ENCODE measurements at places on chromosomes 16 and 17. TPM values are rescaled to one million over a fixed set of nuclear protein-coding genes. Genes with fewer than 3 reads are reported as not detected.
A peak's percentile ranks its signal among the peaks of the same experiment; 100 is the strongest.

DNA sequence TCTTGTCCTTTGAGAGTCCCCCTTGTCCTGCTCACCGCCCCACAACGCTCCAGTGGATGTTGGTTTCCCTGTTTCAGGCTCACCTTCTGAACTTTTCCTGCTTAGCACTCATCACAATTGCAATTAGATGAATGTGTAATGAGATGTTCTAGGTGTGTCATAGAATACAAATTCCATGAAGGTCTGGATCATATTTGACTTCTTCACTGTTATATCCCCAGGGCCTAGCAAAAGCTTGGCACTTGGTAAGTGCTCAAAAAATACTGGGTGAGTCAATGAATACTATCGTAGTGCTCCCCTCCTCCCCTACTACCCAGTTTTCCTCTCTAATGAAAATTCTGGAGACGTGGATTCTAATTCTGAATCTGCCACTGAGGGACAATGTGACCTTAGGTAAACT lies 33.1 kb downstream of the DNAH3 start:
- H3K4me3 ChIP-seq, result no peak overlapping the region
- no peaks in the 10 kb centered on the region for H3K36me3 ChIP-seq
- no peaks in the 10 kb centered on the region for H3K27me3 ChIP-seq
- H3K4me1 ChIP-seq, result no peaks in the 10 kb centered on the region

DNA sequence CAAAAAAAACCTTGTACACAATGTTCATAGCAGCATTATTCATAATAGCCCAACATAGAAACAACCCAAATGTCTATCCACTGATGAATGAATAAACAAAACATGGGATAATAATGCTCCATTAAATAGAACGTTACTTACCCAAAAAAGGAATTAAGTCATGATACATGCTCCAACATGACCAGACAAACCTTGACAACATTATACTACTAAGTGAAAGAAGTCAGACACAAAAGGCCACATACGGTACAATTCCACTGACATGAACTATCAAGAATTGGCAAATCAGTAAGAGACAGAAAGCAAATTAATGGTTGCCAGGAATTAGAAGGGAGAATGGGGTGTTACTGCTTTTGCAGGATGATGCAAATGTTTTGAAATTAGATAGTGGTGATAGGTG lies 193.8 kb upstream of the SHISA6 start:
- H3K36me3 ChIP-seq, result no peaks in the 10 kb centered on the region
- DNase-seq, result no peak
- H3K27me3 ChIP-seq, result no peaks in the 10 kb centered on the region
- H3K4me3 ChIP-seq, result no peak overlapping the region
- no peaks in the 10 kb centered on the region for H3K4me1 ChIP-seq
- H3K27ac ChIP-seq, result no peak overlapping the region

GRCh38 chr16:49022351-49022963 lies 259.2 kb downstream of the CBLN1 start:
- no peak for DNase-seq
- H3K4me1 ChIP-seq, result peaks cover 12% of the 10 kb centered on the region
- no peaks in the 10 kb centered on the region for H3K27me3 ChIP-seq
- H3K4me3 ChIP-seq, result no peak overlapping the region

- H3K27me3 ChIP-seq, result peaks cover 11% of the 10 kb centered on the region
- H3K36me3 ChIP-seq, result no peaks in the 10 kb centered on the region
- H3K27ac ChIP-seq, result no peak overlapping the region
- no peaks in the 10 kb centered on the region for H3K4me1 ChIP-seq
Observed at GRCh38 chr16:85992779-85993178, 93.8 kb downstream of the IRF8 start.

- H3K36me3 ChIP-seq, result no peaks in the 10 kb centered on the region
- H3K4me1 ChIP-seq, result peaks cover 31% of the 10 kb centered on the region
- peak overlapping the region; percentile 29 for H3K4me3 ChIP-seq
- no peaks in the 10 kb centered on the region for H3K27me3 ChIP-seq
- peak overlapping the region; percentile 93 for H3K27ac ChIP-seq
Observed at GRCh38 chr17:41781404-41782110, 5.0 kb downstream of the JUP start.

ABCC12 gene
- total RNA-seq, result not detected

GRCh38 chr17:15006421-15007128 lies 258.6 kb downstream of the PMP22 start:
- no peak for DNase-seq
- no peaks in the 10 kb centered on the region for H3K4me1 ChIP-seq
- no peaks in the 10 kb centered on the region for H3K27me3 ChIP-seq
- H3K27ac ChIP-seq, result no peak overlapping the region
- H3K36me3 ChIP-seq, result no peaks in the 10 kb centered on the region

RNF40 gene
- 34.4 TPM for total RNA-seq

RNF222 gene
- total RNA-seq, result not detected

MARCHF10 gene
- total RNA-seq, result not detected

TPSG1 gene
- not detected for total RNA-seq

DNA sequence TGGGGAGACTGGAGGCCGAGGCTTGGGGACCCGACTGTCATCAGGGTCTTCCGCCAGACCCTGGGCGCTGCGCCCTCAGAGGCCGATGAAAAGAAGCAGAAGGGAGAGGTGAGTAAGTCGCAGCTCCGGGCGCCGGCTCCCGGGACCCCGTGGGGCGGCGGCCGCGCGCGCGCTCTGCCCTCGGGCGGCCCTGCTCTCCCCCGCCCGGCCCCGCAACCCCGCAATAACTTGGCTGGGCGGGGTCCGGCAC lies 392 bp upstream of the ABHD15 start:
- no peak for DNase-seq
- peak overlapping the region; percentile 88 for H3K27ac ChIP-seq

DNA sequence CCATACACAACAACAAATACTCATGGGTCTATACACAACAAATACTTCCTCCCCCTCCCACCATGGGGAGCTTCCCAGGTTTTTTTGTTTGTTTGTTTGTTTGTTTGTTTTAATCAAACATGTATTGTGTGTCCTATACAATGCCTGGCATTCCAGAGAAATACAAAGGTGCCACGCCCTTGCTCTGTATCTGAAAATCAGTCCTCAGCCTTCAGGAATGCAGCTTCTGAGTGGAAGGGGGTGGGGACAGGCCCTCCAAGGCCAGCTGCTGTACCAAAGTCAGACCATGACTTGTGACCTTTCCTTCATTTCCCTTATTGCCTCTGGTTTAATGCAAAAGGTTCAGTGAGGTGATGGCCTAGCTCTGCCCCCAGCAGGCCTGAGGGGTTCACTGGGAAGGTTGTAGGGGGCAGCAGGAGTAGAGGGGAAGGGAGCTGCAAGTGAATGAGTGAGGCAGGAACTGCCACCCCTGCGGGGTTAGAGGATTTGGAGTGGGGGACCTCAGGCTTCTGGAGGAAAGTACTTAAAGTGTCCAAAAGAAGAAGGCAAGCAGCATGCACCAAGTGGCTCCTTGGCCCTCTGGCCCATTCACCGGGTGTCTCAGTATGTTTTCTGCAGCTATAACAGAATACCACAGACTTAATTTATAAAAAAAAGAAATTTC lies 105.2 kb downstream of the CLEC16A start:
- no peak overlapping the region for H3K27ac ChIP-seq
- H3K27me3 ChIP-seq, result no peaks in the 10 kb centered on the region
- no peak for DNase-seq
- peaks cover 5% of the 10 kb centered on the region for H3K4me1 ChIP-seq
- no peak overlapping the region for H3K4me3 ChIP-seq

GRCh38 chr17:69609473-69610305 lies 195.2 kb downstream of the MAP2K6 start:
- peak overlapping the region; percentile 64 for H3K27ac ChIP-seq
- peaks cover 15% of the 10 kb centered on the region for H3K4me1 ChIP-seq
- H3K27me3 ChIP-seq, result no peaks in the 10 kb centered on the region
- no peaks in the 10 kb centered on the region for H3K36me3 ChIP-seq
- H3K4me3 ChIP-seq, result no peak overlapping the region
- no peak for DNase-seq

GRCh38 chr16:4303973-4304372 lies 11.9 kb upstream of the GLIS2 start:
- no peak overlapping the region for H3K4me3 ChIP-seq
- no peak overlapping the region for H3K27ac ChIP-seq
- peaks cover 3% of the 10 kb centered on the region for H3K4me1 ChIP-seq
- no peaks in the 10 kb centered on the region for H3K27me3 ChIP-seq

HOXB6 gene
- not detected for total RNA-seq

GRCh38 chr17:21304091-21304490 lies 19.6 kb downstream of the MAP2K3 start:
- peaks cover 35% of the 10 kb centered on the region for H3K36me3 ChIP-seq
- H3K4me3 ChIP-seq, result no peak overlapping the region
- H3K4me1 ChIP-seq, result no peaks in the 10 kb centered on the region
- DNase-seq, result no peak
- H3K27ac ChIP-seq, result no peak overlapping the region

- H3K36me3 ChIP-seq, result no peaks in the 10 kb centered on the region
- DNase-seq, result no peak
- H3K27ac ChIP-seq, result no peak overlapping the region
Observed at GRCh38 chr16:73890186-73891128, 406.2 kb upstream of the PSMD7 start.

DNA sequence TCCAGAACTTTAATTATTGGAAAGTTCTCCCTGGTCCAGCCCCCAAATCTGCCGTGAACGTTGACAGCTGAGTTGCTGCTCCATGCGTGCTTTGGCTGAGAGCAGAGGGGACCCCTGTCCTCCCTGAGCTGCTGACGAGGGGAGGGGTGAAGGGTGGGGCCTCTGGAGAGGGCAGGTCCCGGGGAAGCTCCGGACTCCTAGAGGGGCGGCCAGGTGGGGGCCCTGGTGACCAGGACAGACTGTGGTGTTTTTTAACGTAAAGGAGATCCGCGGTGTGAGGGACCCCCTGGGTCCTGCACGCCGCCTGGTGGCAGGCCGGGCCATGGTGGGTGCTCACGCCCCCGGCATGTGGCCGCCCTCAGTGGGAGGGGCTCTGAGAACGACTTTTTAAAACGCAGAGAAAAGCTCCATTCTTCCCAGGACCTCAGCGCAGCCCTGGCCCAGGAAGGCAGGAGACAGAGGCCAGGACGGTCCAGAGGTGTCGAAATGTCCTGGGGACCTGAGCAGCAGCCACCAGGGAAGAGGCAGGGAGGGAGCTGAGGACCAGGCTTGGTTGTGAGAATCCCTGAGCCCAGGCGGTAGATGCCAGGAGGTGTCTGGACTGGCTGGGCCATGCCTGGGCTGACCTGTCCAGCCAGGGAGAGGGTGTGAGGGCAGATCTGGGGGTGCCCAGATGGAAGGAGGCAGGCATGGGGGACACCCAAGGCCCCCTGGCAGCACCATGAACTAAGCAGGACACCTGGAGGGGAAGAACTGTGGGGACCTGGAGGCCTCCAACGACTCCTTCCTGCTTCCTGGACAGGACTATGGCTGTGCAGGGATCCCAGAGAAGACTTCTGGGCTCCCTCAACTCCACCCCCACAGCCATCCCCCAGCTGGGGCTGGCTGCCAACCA lies at the start of gene MC1R:
Gene MC1R, plus strand, starts transcription at position 410 of the 895 bp plus-strand sequence. Its CDS starts 397 bp downstream, at position 807.
- peak within 1 kb of the TSS; percentile 18 for H3K4me3 ChIP-seq
- peaks cover 3% of the 10 kb centered on the region for H3K27me3 ChIP-seq
- no peak for DNase-seq
- H3K4me1 ChIP-seq, result peaks cover 43% of the 10 kb centered on the region
- peak within 1 kb of the TSS; percentile 77 for H3K27ac ChIP-seq
- no peaks in the 10 kb centered on the region for H3K36me3 ChIP-seq

DNA sequence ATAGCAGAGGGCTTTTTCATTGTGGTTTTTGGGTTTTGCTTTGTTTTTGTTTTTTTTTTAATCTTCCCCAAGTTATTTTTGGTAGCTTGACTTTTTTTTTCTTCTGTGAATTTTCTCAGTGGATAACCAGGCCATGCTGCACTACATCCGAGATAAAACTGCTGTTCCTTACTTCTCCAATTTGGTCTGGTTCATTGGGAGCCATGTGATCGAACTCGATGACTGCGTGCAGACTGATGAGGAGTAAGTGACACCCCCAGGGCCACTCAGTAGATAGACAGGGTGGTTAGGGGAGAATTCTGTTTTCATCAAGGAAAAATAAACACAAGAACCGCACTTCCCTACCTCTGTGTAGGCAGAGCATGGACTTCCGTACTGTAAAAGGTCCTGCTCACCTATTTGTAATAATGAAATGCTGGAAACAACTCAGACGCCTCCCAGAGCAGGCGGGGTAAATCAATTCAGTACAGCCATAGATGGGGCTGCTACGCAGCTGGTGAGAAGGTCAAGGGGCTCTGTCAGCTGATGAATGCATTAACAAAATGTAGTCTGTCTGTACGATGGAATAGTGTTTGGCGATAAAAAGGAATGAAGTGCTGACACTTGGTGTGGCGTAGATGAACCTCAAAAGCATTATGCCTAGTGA lies 28.6 kb downstream of the CLEC16A start:
- no peak for DNase-seq
- H3K4me1 ChIP-seq, result peaks cover 25% of the 10 kb centered on the region
- no peak overlapping the region for H3K4me3 ChIP-seq

DNA sequence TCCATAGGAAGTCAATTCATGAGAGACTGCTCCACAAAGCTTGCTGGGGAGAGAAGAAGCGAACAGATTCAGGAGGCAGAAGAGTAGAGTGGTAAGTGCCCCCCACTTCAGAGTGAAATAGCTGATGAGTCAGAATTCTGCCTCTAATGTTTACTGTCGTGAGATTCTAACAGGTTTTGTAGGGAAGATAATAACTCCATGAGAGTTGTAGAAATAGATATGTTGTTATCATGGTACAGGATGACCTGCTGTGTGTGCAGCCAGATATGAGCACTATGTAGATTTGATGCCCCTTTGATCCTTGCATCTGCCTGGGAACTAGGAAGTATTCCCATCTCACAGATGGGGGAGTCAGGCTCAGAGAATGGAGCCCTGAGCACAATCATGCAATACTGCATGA lies 502.4 kb upstream of the CDH11 start:
- H3K27me3 ChIP-seq, result no peaks in the 10 kb centered on the region
- DNase-seq, result no peak
- no peaks in the 10 kb centered on the region for H3K4me1 ChIP-seq
- no peaks in the 10 kb centered on the region for H3K36me3 ChIP-seq
- no peak overlapping the region for H3K4me3 ChIP-seq

DNA sequence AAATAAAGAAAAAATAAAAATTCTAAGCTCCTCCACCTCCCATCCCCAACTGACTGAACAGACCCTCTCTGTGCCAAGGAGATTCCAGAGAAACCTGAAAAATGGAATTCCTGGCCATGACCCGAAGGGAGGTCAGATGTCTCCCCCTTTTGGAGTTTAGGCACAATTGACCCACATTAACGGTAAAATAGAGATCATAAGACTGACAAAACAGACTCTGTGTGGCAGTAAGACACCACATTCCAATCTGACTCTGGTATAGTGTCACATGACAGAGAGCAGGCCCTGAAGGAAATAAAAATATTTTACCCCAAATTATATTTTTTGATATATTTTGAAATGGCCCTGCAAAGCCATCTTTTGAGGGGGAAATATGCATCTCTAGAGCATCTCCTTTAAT lies 115.1 kb upstream of the ZKSCAN2 start:
- no peak for DNase-seq
- H3K27ac ChIP-seq, result no peak overlapping the region
- no peak overlapping the region for H3K4me3 ChIP-seq
- H3K27me3 ChIP-seq, result no peaks in the 10 kb centered on the region

CDRT15 gene
- not detected for total RNA-seq

- no peaks in the 10 kb centered on the region for H3K27me3 ChIP-seq
- no peaks in the 10 kb centered on the region for H3K36me3 ChIP-seq
- peaks cover 31% of the 10 kb centered on the region for H3K4me1 ChIP-seq
- H3K4me3 ChIP-seq, result no peak overlapping the region
Observed at GRCh38 chr16:65312795-65313194, 190.9 kb upstream of the CDH11 start.

ARHGAP44 gene
- total RNA-seq, result 10.6 TPM

- no peak for DNase-seq
- H3K4me3 ChIP-seq, result no peak overlapping the region
- no peaks in the 10 kb centered on the region for H3K27me3 ChIP-seq
- no peaks in the 10 kb centered on the region for H3K36me3 ChIP-seq
- no peaks in the 10 kb centered on the region for H3K4me1 ChIP-seq
Observed at GRCh38 chr17:13837417-13837816, 231.9 kb upstream of the COX10 start.

- H3K4me1 ChIP-seq, result no peaks in the 10 kb centered on the region
- H3K27ac ChIP-seq, result no peak overlapping the region
- no peak for DNase-seq
- no peak overlapping the region for H3K4me3 ChIP-seq
Observed at GRCh38 chr16:88379694-88380040, 3.1 kb upstream of the ZNF469 start.
